ENCODE measurements at places on chromosomes 1 and 21. TPM values are rescaled to one million over a fixed set of nuclear protein-coding genes. Genes with fewer than 3 reads are reported as not detected.

DNA sequence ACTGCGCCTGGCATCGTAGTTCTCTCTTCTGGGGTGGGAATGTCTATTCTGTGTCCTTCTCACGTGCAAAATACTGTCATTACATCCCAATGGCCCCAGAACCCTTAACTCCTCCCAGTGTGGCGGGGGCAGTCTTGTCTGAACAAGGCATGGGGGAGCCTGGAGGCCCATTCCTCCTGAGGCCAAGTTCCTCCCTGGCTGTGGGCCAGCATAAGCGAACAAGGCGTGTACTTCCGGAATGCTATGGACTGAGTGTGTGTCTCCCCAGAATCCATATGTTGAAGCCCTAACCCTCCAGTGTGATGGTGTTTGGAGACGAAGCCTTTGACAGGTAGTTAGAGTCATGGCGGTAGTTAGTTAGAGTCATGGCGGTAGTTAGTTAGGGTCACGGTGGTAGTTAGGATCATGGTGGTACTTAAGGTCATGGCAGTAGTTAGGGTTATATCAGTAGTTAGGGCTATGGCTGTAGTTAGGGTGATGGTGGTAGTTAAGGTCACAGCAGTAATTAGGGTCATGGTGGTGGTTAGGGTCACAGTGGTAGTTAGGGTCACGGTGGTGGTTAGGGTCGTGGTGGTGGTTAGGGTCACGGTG is 71.0 kb downstream of the PRKCZ start:
- no peak for DNase-seq

The LCE2D gene
- total RNA-seq, result not detected

The FMN2 gene
- 5.3 TPM for total RNA-seq

The KCNE2 gene
- total RNA-seq, result not detected

The NEGR1 gene
- total RNA-seq, result 4.1 TPM

The FLVCR1 gene
- 17.9 TPM for total RNA-seq

The SLC44A5 gene
- total RNA-seq, result 11.6 TPM

GRCh38 chr1:50880373-50880772 is 79.7 kb downstream of the FAF1 start:
- DNase-seq, result no peak

The C8B gene
- not detected for total RNA-seq

The PRAMEF12 gene
- not detected for total RNA-seq

DNA sequence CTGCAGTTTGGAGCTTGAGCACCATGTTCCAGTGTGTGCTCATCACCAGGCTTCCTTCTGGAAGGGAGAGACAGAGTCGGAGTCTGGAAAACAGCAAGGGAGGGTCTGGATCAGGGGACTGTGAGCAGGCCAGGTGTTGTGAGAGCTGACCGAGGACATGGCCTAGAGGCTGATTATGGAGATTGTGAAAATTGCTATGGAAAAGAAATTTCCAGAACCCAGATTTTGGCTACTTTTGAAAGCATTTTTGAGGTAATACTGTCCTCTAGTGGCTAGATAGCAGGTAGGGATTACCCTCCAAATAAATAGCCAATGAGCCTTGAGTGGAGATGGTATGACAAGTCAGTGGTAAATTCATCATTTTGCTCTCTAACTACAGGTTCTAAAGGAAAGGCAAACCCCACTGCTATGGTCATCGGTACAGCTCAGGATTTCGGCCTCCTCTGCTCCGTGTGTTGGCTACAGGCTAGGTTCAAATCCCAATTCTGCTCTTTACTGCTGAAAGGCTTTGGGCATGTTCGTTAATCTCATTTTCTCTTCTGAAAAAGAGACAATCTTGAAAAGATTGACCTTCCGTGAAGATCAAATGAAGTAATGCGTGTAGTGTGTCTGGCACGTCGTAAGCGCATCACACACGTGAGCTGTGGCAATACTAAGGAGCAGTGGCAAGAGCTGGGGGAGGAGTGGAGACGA is 1.0 kb upstream of the HAO2 start:
- DNase-seq, result peak; percentile 60

The TPRG1L gene
- 29.7 TPM for total RNA-seq

The GJA9 gene
- not detected for total RNA-seq

The MROH7 gene
- not detected for total RNA-seq

The ODR4 gene
- total RNA-seq, result 39.9 TPM

GRCh38 chr1:184932319-184932718 is 42.0 kb downstream of the NIBAN1 start:
- DNase-seq, result no peak

The CELA3B gene
- total RNA-seq, result not detected
